ENCODE measurements at places on chromosomes 2 and 18.

DNA sequence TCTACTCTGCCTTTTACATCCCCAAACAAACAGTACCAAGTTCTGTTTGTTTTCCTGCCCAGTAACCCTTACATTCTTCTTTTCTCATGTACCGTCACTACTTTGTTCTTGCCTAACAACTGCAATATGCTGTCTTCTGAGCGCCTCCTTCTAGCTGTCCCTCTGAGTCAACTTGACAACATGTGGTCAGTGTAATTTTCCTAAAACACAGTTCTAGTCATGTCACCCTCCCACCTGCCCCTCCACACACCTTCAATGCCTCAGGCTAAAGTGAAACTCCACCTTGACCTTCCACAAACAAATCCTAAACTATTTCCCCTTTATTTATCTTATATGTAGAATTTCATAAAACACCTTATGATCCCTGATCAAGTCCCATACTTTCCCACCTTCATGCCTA lies 124.6 kb upstream of the CD302 start:
- DNase-seq, result no peak

- DNase-seq, result no peak
Measured at GRCh38 chr2:131394147-131394931, 30.4 kb upstream of the RAB6D start.

DNA sequence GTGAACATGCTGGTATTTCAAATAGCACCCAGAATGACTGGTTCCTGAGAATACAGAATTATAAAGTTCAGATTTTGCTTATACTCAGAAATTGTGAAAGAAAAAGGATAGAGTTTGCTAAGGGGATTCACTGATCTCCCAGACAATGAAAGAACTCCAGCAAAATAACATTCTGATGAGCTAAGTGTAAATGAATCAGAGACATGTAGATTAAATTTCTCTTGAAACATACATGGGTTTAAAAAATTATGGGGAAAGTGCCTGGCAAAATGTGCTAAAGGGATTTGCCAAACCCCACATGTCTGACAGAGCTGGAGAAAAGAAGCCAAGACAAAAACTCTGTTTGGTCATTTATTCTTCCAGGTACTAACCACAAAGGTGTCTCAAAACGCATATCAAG lies 116.3 kb downstream of the FTCDNL1 start:
- no peak for DNase-seq

DNA sequence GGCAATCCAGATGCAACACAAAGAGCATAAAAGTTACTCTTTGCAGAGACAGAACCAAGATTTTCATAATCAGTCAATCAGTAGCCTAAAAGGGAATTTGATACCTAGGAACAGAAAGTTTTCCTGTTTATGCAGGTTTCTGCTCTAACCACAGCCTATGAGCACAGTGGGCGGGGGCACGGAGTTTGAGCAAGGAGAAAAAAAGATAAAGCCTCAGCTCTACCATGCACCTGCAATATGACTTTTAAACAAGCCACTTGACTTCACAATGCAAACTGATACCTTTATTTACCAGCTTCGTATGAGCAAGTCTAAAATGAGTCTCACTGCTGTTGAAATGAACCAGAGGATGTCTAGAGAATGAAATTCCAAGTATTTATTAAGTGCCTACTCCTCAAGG lies 5.6 kb upstream of the LRATD1 start:
- DNase-seq, result no peak

DNA sequence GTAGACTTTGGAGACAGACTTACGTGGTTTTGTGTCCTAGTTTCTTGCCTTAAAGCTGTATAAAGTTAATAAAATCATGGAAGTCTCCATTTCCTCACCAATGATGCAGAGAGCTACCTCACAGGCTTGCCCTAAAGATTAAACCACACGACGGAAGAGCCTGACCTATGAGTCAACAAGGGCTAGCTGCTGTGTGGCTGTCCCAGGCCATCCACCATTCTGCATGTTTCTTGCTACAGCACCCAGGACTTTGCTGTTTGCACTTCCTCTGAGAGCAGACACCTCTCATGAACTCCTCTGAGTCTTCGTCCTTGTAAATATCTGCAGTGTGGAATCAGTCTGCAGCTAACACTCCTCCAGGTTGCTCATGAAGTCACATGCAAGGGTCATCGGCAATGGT lies 160.0 kb upstream of the TRIB2 start:
- DNase-seq, result peak; percentile 10

DNA sequence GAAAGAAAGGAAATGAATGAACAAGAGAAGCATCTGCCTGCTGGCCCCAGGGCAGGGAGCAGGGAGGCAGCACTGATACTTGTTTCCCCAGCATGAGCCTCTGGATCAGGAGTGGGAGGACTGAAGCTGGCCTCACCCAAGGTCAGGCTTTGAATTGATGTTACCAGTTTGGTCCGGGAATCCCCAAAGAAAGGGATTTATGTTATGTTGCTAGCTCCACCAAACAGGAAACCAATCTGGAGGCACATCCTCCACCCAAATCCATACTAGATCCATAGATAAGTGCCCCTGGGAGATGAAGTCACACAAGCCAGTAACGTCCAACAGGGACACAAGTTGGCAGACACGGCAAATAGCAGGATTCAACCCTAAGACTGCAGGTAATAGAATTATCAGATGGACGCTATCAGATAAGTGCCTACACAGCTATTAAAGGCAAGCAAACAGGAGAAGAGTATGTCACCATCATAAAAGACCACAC lies 85.9 kb downstream of the MTCL1 start:
- no peak for DNase-seq

DNA sequence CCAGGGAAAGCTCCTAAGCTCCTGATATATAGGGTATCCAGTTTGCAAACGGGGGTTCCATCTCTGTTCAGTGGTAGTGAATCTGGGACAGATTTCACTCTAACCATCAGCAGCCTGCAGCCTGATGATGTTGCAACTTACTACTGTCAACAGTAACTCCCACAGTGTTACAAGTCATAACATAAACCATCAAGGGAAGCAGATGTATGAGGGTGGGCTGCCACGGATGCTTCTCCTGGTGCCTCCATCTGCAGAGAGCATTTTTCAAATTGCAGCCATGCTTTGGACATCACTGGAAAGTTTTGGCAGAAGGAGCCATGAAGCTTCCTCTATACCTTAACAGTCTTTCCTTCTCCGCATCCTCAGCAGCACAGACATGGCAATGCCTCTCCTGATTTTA lies 234.5 kb downstream of the ANKRD36B start:
- no peak for DNase-seq

GRCh38 chr2:182615036-182615435 lies 101.0 kb upstream of the DNAJC10 start:
- DNase-seq, result no peak

DNA sequence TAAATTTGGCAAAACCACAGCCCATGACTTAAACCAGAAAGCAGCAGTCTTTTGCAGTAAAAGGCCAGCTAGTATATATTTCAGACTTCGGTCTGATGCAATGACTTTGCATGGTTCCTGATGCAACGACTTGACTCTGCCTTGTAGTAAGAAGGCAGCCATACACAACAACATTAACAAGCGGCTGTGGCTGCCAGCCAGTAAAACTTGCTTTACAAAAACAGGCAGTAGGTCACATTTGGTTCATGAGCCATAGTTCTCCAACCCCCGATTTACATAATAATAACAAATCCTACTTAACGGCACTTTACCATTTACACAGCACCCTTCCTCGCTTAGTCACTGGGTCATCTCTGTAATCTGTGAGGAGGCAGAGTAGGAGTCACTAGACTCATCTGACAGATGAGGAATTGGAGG lies 410.3 kb downstream of the LRATD1 start:
- DNase-seq, result no peak

DNA sequence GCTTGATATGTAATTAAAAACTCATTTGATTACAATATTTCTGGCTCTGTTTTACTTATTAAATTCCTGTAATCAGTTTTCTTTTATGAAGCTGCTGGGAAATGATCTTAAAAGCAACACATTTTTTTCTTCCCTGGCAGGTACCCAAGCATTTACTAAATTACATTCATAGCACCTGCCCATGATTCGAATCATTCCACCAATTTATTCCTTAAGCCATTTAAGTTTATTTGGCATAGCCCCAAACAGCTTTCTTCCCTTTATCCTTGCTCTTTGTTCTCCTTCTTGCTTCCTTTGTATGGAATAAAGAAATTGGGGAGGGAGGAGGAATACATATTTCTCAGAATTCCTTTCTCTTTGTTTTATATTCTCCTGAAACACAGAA lies 241.3 kb downstream of the AGPS start:
- no peak for DNase-seq

All from CD4-positive, alpha-beta T cell treated with Interleukin-17A for 1 hour (primary cell).